Immature natural killer cell (primary cell): ENCODE measurements at places on chromosomes 2 and 18. TPM values are rescaled to one million over a fixed set of nuclear protein-coding genes. Genes with fewer than 3 reads are reported as not detected.

DNA sequence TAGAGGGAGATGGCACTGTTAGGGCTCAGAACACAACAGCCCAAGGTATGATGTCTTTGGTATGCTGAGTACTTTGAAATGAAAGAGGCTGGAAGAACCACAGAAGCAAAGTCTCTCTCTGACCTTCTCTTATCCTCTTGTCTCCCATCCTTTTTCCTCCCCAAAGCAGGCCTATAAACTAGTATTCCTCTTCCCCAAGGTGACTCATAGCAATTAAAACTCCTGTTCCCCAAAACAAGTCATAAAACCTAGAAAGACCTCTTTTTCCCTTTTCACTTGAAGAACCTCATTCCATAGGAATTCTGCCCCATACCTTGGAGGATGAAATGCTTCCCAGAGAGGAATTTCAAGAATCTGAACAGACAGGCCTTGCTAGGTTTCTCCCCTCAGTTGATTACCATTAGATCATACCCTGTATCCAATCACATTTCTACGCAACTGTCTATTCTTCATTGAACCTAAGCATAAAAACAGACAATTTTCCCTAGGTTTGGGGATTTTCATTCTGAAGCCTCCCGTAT is 25.7 kb downstream of the MDH1 start:
- DNase-seq = no peak

- DNase-seq = no peak
These were observed 891 bp upstream of the KHK start for GRCh38 chr2:27085673-27086089.

- DNase-seq = no peak
These were observed 89.1 kb upstream of the ITGB6 start for GRCh38 chr2:160289126-160289525.

DNA sequence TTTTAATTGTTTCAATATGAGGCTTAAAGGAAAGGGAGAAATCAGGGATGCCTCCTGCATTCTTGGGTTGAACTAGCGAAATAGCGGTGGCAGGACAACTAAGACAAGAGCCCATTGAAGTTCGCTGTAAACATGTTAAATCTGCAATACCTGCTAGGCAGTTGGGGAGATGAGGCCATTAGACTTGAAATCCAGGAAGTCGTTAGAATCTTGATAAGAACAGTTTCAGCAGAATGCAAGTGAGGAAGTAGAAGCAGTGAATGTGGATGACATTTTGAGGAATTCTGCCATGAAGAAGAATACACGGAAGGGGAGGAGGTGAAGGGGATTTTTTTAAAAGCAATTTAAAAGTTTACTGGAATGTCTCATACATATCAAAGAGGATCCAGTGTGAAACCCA is 109.7 kb downstream of the LPIN1 start:
- no peak for DNase-seq

Gene ZBTB7C
- polyA plus RNA-seq = not detected

Gene RAB31
- polyA plus RNA-seq = 5.3 TPM

Gene OTOF
- 1.3 TPM for polyA plus RNA-seq
